ENCODE measurements at places on chromosomes 2 and 18. TPM values are rescaled to one million over a fixed set of nuclear protein-coding genes. Genes with fewer than 3 reads are reported as not detected.

The SLC11A1 gene
- not detected for total RNA-seq

The PRSS56 gene
- not detected for total RNA-seq

The MTIF2 gene
- 40.6 TPM for total RNA-seq

The TMEM237 gene
- 27.3 TPM for total RNA-seq

All from epithelial cell of umbilical artery (primary cell).